ENCODE measurements at places on chromosomes 12 and 14.

DNA sequence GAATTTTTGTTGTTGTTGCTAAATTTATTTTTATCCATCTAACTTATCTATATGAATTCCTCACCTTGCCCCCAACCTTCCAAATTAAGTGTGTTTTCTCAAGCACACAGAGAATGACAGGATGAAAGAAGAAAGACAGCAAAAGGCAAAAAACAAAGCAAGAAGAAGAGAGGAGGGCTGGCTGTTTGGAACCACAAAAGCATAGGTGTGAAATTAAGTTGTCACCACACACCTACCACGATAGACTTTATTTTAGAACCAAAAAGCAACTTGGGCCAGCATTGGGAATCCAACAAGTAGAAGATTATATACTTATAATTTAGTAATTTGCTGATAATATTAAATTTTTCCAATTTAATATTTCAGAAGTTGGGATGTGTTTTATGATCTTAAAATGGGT is 58.7 kb upstream of the REP15 start:
- DNase-seq: no peak

GRCh38 chr14:33017016-33017415 is 78.3 kb downstream of the NPAS3 start:
- no peak for DNase-seq

- DNase-seq: no peak
These were observed 43.9 kb upstream of the IQSEC3 start for GRCh38 chr12:22530-23201.

DNA sequence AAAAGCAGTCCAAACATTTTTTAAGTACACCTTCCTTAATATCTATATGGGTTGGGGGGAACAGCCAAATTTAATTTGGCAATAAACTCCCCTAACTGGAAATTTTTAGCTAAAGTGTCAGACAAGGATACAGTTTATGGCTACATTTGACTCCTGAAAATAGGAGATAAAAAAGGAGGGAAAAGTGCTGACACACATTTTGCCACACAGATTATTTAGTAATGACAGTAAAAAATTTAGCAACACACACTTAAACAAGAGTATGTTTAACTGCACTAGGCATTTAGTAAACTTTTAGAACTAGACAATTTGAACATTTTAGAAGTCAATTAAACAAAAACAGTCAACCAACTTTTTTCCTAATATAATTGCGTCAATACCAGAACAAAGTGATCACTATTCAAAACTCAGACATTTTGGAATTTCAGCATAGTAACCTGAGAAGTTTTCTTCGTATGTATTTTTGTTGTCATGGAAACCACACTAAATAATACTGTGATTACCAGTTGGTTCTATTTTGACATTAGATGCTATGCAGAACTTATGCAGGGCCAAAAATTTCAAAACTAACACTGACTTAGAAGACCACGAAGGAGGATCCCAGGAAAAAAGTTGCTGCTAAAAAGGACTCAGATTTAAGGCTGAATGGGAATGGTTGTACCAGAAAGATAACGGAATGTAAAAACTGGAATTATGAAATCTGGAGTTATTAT is 13.4 kb downstream of the GMFB start:
- no peak for DNase-seq

GRCh38 chr14:55019968-55020554 is 6.8 kb downstream of the WDHD1 start:
- no peak for DNase-seq

GRCh38 chr14:75991753-75992152 is 6.2 kb downstream of the IFT43 start:
- no peak for DNase-seq

- no peak for DNase-seq
These were observed 141.8 kb downstream of the MYRFL start for GRCh38 chr12:69966839-69967238.

DNA sequence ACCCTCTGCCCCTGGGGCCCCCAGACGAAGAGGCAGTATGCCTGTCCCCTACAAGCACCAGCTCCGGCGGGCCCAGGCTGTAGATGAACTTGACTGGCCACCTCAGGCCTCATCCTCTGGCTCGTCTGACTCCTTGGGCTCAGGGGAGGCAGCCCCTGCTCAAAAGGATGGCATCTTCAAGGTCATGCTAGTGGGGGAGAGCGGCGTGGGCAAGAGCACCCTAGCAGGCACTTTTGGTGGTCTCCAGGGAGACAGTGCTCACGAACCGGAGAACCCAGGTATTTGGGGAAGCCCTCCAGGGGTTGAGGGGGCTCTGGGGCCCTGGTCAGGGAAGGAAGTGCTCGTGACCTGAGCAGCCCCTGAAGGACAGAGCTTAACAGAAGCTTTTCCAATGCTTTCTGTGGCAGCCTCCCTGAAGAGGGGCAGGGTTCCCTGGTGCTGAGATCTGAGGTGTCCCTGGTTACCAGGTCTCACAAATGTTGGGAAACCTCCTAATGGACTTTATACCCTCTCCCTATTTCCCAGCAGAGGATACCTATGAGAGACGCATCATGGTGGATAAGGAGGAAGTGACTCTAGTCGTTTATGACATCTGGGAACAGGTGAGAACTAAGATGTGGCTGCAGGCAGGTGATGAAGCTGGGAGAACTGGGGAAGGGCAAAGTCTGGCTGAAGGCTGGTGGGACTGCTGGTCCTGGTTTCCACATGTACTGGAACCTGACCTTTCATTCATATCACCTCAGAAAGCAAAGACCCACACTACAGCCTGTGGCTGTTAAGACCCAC is 1.9 kb downstream of the REM2 start:
- DNase-seq: no peak

DNA sequence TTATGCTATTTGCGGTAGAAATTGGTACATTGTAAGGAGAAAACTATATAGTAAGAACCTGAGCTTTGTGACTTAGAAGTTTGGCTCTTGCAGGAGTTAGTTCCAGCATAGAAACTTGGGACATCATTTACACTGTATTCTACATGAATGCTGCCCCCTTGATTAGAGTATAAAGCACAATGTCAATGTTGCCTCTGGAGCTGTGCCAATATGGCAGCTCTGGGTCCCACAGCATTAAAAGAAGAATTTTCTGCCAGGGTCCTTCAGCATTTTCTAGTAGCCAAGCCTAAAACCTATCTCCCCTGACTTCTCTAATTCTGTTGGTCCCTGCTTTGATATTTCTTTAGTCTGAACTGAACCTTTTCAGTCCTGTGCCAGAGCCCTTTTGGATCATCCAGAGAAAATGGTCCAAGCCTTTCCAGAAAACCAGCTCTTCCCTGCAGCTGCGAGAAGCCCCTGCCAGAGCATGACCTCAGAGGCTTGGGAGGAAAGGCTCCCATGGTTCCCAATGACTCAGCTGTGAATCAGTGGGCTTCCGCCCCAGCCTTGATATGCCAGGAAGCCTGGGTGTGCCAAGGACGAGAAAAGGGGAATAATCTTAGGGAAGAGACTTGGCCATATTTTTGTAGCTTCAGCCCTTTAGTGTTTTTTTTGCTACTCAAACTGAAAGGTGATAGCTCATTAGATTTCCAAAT is 43.2 kb downstream of the PLEKHG7 start:
- DNase-seq: no peak

Measured in CD4-positive, alpha-beta T cell (primary cell).